ENCODE measurements at places on chromosomes 5 and 9.

- DNase-seq = peak; percentile 63
These were observed 134.8 kb downstream of the KCNIP1 start for GRCh38 chr5:170638454-170639220.

GRCh38 chr9:16119261-16120230 is 566.7 kb downstream of the CCDC171 start:
- no peak for DNase-seq

DNA sequence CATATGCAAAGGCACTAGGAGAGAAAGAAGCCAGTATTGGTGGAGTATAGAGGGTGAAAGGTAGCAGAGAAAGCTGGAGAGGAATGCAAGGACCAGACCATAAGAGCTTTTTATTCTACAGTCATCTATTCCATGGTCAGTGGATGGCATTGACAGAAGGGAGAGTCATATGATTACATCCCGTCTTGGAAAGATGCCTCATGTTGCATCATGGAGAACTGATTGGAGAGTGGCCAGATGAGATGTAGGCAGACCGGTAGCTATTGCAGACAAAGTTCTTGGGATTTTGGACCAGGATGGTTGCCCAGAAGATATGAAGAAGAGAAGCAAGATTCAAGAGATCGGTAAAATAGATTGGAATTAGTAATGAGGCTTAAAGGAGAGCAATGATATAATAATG is 260.7 kb downstream of the CHSY3 start:
- DNase-seq = no peak

- DNase-seq = no peak
These were observed 70.8 kb downstream of the MRPL36 start for GRCh38 chr5:1728846-1729245.

GRCh38 chr9:127277099-127277498 is 12.5 kb downstream of the GARNL3 start:
- no peak for DNase-seq

DNA sequence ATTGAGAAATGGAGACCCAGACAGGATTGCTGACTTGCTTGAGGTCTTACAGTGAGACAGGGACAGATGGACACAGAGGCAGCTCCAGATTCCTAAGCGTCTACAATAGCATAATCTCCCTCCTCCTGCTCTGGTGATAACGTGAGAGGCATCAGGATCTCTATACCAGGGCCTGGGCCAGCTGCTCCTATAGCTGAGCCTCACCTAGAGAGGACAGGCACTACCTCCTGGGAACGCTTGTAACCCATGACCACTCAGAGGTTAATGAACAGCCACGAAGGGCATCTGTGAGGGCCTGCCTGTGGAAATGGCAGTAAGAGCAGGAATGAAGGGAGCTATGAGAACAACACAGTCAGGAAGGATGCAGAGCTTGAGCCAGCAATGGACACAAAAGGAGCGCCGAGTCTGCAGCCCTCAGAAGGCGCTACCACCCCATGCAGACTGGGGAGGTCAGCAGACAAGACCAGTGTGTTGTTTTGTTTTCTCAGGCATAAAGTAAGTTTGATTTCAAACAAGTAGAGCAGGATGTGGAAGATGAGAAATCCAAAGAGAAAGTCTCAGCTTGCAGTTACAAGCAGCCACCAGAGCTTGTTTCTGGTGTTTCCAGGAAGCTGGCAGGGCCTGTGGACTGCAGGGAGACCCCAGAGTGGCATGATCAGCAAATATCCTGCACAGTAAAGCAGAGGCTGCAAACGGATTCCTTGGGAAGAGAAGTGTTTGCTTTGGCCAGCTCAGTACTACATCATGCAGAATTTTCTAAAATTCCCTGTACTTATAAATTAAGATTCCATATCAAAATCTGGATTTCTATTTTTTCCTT is 17.4 kb downstream of the ANKS6 start:
- no peak for DNase-seq

DNA sequence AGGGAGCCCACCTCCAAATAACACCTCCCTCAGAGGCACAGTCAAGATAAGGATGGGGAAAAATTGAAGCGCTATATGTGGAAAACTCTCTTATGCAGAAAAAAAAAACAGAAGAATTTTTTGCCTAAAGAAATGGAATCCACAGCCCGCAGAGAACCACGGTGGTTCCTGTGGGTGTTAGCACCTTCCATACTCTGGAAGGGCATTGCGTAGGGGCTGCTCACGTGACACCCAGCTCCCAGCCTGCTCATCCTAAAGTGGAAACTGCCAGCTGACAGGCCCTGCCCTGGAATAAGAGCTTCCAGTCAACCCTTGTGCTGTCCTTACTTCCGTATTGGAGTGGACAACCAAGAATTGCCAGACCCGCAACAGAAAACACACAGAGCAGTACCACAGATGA is 142.5 kb downstream of the FSTL4 start:
- no peak for DNase-seq

GRCh38 chr9:20623021-20623747 is 885 bp upstream of the MLLT3 start:
- DNase-seq = peak; percentile 69

DNA sequence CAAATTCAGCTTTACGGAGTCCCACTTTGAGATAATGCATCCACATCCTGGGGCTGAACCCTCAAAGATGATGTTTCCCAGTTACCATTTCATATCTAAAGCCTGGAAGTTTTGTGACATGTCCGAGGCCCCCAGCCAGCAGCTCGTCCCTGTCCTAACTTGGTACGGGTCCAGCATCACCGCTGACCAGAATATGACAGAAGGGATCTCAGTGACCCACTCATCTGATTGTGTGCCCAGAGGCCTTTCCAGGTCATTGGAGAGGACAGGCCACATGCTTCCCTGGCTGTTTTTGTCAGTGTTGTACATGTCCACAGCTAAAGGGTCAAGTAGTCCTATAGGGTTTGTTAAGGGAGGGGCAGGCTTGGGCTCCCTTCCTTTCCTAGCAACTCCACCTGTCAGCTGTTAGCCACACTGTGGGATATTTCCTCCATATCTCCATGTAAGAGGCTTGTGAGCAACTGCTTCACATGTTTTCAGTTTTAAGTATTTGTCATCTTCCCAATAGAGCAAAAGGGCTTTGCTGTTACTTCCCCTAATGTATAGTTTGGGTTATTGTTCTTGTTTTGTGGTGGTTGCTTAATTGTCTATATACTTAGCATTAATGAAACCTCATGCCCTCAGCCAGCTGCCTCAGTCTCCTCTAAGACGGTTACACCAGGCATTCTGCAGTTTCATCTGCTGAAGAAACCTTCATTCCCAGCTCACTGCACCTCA is 33.4 kb downstream of the SECISBP2 start:
- no peak for DNase-seq

GRCh38 chr5:131986161-131986912 is 25.1 kb downstream of the ACSL6 start:
- no peak for DNase-seq

DNA sequence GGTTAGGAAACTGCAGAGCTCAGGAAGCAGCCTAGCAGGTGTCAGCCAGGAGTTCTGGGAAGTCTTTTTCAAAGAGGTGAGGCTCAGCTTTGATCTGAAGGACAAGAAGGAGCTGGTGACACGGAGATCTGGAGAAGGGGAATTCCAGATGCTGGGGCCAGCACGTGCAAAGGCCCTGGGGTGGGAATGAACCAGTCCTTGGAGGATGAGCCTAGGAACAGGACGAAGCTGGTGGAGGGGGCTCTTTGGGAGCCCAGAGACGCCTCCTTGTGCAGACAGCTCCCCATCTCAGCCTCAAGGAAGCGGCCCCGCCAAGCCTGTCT is 15.2 kb upstream of the RNU6ATAC start:
- DNase-seq = no peak

DNA sequence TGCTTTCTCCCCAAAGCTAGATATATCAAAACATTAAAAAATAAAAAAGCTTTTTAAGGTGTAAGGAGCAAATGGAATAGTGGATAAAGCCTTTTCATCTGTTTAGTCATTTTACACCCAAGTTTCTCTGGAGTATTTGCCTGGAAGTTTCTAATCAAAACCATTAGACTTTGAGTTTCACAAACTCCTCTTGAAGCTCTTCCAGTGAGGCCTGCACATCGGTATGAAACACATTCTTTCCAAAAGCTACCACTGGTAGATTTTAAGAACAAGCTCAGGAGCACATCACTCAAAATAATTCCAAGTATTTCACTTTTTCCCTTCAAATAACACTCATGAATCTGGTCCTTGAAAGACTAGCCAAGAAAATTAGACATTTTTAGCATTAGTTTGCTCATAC is 5.7 kb downstream of the TRIM52 start:
- DNase-seq = no peak

DNA sequence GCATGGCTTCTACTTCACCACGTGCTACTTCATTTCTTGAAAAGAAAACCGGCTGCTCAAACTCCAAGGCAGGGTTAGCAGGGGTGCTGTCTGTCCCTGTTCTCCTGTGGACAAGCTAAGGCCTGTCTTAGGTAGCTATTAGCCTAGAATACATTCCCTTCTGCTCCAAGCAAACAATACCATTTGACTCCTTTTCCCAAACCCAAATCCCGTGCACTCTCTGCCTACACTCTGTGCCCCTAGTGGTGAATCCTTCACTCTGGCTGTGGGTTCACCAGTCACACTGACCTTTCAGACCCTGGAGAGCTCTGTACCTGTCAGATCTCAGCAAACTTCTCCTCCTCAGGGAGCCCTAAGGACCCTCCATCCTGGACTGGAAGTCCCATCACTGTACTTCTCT is 211.6 kb downstream of the SLIT3 start:
- DNase-seq = no peak

GRCh38 chr9:110799396-110799795 is 130.8 kb downstream of the MUSK start:
- DNase-seq = no peak

GRCh38 chr5:88769165-88769564 is 113.8 kb downstream of the MEF2C start:
- no peak for DNase-seq

DNA sequence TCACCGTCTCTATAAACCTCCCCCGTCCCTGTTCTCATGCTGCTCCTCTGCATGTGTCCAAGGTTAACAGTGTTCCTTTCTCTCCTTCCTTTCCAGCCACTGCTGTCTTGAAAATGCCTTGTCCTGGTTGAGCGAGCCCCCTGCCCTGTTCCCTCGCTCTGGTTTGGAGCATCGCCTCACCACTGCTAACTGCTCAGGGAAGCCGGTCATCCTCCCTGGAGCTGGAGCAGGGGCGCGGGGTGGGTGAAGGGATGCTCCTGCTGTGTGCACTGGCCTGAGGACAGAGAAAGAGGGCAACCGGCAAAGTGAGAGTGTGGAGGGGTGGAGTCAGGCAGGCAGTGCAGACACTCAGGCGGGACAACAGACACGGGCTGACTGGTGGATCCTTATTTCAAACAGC is 19.4 kb downstream of the UBE2QL1 start:
- no peak for DNase-seq

- DNase-seq = peak; percentile 46
These were observed 34.1 kb downstream of the NEK6 start for GRCh38 chr9:124291801-124292396.

GRCh38 chr9:127595611-127596010 is 16.5 kb upstream of the STXBP1 start:
- no peak for DNase-seq

- no peak for DNase-seq
These were observed 6.9 kb upstream of the TRMT10B start for GRCh38 chr9:37746448-37747270.

DNA sequence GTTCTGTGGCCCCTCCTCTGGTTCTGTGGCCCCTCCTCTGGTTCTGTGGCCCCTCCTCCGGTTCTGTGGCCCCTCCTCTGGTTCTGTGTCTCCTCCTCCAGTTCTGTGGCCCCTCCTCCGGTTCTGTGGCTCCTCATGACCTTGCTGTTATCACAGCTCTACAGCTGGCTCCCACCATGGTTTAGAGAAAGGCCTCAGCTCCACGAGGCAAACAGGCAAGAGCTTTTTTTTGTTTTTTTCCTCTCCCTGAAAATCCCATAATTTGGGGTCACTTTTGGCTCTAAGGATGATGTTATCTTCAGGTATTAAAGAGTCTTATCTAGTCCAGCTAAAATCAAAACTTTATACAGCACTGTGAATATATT is 31.8 kb downstream of the C5orf15 start:
- DNase-seq = no peak

- peak; percentile 60 for DNase-seq
These were observed 40.0 kb upstream of the CDK5RAP2 start for GRCh38 chr9:120619751-120620655.

DNA sequence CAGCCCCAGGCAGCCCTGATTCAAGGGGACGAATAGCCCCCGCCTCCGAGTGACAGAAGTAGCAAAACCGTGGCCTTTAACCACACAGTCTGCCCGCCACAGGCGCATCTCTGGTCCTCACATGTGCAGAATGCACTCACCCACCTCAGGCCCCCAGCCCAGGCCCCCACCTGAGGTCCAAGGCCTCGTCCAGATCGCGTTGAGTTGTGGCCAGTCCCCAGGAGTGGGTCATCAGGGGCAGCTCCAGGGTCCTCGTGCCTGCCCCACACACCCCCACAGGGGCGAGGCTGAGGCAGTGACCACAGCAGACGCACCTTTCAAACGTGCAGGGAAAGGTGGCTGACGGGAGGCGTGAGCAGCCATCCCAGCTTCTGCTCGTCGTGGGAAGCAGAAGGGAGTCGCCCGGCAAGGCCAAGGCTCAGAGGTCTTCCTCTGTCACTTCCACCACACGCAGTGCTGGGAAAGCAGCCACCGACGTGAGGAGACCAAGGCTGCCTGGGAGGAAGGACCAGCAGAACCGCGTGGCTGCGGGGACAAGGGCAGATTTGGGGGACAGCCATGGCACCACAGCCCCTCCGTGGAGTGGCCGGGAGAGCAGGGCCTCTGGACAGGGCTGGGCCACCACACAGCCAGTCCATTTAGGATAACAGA is 77.8 kb upstream of the OTULINL start:
- DNase-seq = no peak

DNA sequence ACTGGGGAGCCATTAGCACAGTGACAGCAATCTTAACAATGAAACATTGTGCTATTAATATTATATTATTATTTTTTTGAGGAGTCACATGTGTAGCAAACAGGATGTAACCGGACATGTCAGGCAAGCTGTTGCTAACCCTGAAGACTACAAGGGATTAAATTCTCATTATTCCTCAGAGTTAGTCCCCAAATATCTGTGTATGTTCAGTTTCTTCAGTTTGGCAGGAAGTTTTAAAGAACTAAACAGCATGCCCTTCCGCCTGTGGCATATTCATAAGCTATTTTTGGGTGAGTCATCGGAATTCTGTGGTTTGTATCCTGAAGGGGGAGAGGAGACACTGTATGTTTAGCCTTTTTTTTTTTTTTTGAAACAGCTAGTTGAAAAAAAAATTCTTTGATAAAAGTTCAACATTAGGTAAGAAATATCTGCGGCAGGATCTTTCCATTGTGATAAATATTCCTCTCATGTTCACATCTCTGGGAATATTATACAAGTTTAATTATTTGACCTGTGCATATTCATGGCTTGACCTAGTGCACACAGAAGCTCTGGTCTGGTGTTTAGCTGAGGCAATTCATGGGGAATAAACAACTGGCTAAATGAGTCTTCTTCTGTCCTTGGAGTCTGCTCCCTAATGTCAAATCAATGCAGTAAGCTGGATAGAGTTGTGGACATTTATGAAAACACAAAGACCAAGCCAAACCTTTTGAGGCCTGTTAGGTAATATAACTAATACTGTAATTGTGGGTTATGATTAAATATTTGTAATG is 202.7 kb upstream of the CDKN2B start:
- DNase-seq = no peak

GRCh38 chr9:19442240-19442639 is 33.4 kb downstream of the ACER2 start:
- DNase-seq = no peak
